CD4-positive, CD25-positive, alpha-beta regulatory T cell (primary cell): ENCODE measurements at places on chromosomes 7 and 10. TPM values are rescaled to one million over a fixed set of nuclear protein-coding genes. Genes with fewer than 3 reads are reported as not detected.
A peak's percentile ranks its signal among the peaks of the same experiment; 100 is the strongest.

DNA sequence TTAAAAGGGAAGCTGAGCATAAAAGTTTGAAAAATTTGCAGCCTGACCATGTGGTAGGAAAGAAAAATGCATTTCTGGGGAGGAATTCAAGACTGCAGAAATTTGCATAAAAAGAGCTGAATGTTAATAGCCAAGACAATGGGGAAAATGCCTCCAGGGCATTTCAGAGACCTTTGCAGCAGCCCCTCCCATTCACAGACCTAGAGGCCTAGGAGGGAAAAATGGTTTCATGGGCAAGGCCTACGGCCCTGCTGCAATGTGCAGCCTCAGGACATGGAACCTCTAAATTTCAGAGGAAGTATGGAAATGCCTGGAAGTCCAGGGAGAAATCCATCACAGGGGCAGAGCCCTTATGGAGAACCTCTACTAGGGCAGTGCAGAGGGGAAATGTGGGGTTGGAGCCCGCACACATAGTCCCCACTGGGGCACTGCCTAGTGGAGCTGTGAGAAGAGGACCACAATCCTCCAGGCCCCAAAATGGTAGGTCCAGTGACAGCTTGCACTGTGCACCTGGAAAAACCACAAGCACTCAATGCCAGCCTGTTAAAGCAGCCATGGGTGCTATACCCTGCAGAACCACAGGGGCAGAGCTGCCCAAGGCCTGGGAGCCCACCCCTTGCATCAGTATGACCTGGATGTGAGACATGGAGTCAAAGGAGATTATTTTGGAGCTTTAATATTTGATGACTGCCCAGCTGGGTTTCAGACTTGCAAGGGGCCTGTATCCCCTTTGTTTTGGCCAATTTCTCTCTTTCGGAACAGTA lies 243.8 kb downstream of the DNAJB9 start:
- DNase-seq: no peak

DNA sequence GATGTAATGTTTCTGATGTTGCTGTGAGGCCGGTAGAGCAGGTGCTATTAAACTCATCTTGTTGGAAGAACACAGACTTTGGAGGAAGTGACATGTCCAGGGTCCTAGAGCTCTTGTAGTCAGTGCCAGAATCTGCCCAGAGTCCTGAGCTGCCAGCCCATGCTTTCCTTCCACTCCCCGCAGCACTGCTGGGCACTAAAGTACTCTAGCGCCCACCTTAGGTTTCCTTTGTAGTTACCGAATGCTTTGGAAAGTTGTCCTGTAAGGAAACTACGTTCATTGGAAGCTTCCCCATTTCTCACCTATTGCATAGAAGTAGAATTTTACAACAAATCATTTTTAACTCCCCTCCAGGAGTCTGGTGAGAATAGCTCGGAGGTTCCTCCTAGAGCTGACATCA lies 11.0 kb downstream of the ZNF862 start:
- no peak for DNase-seq

DNA sequence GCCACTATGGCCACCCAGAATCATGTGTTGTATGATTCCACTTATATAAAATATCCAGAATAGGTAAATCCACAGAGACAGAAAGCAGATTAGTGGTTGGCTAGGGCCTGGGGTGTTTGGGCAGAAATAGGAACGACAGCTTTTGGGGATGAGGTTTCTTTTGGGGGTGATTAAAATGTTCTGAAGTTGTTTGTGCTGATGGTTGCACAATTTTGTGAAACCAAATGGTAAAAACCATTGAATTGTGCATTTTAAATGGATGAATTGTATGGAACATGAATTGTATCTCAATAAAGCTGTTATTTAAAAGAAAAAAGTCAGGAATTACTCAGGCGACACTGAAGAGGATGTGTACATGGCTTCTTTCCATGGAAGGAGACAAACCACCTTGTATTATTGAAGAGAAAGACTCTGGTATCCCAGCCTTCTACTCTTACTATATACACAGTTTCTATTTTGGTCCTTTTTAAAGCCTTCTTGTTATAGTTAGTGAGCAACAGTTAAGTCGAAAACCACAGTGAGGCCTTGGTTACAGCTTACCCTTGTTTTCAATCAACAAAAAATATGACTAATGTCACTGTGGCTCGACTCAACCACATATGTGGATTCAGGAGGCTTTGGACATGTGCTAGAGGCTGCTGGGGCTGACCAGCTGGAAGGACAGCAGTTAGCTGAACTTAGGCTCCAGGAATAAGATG lies 57.1 kb upstream of the KMT2E start:
- peak; percentile 6 for DNase-seq

DNA sequence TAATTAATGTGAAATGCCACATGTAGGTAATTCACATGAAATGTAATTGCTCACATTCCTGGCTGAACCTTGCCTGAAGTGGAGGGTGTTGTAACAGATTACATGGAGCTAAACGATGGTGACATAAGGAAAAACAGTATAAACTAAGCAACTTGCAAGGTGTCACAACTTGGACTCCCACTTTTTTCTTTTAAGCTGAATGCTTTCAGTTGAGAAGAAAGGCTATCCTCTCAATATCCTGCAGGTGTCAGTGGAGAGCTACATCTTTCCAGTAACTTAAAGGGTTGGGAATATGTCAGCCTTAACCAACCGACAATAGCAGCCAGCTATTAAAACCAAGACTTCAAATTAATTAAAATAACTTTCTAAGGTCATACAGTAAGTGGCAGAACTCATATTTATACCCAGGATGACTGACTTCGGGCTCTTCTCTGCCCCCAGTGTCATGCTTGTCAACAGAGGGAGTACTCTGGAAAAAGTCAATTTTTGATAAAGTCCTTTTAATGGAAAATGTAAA lies 33.7 kb downstream of the NRBF2 start:
- DNase-seq: peak; percentile 63

DNA sequence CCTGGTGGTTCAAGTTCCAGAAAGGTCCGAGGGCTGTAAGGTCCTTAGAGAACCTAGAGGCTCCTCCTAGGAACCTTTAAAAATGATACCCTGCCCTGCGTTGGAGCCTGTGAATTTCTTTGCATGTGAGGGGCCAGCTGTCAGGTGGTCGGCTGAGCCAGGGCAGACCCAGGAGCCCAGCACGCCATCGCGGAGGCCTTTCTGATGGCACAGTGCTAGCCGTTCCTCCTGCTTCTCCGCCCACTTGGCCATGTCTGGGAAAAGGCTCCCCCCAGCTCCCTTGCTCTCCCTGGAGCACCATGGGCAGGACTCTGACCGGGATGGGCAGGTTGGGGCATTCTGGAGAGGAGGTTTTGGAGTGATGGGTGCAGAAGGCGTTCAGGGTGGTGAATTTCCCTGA lies 7.6 kb downstream of the ZNF316 start:
- DNase-seq: no peak

BLVRA gene
- 25.9 TPM for total RNA-seq

ELN gene
- 0.35 TPM for total RNA-seq
